Heart left ventricle (tissue), 16 donors: ENCODE measurements at places on chromosomes 5 and 9.

GRCh38 chr9:81724242-81724889 is 35.0 kb upstream of the TLE1 start:
- peak; percentile 26 for DNase-seq

DNA sequence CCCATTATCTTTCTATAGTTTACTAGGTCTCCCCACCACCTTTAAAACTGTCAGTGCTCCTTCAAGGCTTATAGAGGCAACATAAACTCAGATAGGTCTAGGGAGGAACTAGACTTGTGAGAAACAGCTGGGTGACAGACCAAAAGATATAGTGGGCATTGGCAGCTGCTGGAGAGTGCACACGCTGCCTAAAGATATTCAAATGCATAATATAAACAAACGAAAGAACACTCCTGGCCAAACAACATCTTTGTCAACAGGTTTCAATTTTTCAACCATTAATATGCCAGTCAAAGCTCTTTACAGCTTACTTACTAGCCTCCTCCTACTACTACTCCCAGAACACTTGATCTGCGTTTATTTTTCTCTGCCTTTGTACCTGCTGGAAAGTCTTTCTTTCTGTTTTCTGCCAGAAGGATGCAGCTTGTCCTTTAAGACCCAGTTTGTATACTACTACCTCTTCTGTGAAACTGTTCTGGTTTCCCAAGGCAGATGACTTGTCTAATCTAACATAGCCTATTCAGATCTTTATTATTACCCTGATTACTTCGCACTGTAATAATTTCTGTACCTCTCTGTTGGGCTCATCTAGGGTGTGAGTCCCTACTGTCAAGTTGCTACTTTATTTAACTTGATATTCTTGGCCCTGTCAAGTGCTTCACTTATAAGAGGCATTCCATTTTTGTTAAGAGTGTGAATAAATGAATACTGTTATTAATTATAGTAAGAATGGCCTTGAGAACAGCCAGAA is 14.3 kb downstream of the KDM3B start:
- DNase-seq: no peak

- no peak for DNase-seq
Measured at GRCh38 chr9:88804254-88804596, 187.0 kb upstream of the S1PR3 start.

DNA sequence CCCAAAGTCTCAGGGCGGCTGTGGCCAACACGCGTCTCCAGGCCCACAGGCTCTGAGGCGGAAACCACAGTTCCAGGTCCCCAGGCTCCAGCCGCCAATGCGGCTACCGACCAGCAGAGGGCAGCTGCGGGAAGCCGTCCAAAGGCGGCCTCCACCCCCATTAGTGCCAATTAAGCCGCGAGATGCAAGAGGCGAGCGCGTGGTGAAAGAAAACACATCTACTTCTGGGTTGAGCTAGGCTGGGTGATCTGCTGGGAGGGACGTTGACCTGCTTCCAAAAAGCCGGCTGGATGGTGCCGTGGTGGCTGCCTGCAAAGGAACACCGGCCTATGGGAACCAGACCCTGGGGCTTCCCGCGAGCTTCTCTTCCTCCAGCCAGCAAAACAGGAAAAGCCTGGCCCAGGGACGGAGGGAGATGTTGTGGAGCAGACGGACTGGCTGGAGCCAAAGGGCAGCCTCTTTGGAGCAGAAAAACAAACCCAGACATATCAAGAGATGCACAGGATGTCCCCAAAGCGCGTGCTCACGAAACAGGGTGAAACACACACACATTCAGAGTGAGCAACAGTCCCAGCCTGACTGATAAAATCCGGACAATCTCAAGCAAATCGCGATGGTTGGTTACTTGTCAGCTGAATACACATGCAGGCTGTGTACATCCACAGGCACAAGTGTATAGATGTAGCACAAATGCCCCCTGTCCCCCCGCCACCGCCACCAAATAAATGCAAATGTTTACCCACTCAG is 187.1 kb upstream of the BRINP1 start:
- DNase-seq: peak; percentile 63

GRCh38 chr9:137671721-137672120 is 52.9 kb downstream of the EHMT1 start:
- no peak for DNase-seq
